ENCODE measurements at places on chromosomes 12 and 14. TPM values are rescaled to one million over a fixed set of nuclear protein-coding genes. Genes with fewer than 3 reads are reported as not detected.

GRCh38 chr14:29166507-29166906 is 399.9 kb downstream of the FOXG1 start:
- no peak for DNase-seq

- DNase-seq, result no peak
These were observed 244.2 kb upstream of the CLEC14A start for GRCh38 chr14:38500125-38500524.

DNA sequence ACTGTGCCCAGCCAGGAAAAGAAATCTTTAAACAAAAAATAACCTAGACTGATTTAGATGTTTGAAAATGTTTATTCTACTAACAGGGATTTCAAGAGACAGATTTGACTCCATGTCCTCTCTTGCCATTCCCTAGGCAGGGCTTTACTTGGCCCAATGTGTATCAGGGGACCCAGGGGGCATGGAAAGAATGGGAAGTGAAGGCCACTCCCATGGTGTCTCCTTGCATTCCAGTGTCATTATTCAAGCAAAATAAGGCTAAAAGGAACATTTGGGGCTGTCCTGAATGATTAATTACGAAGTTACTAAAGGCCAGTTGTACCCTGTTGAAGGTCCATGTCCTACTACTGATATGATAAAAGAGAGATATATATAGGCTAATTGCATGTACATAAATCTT is 151.9 kb upstream of the ATF7IP start:
- DNase-seq, result no peak

- peak; percentile 59 for DNase-seq
These were observed 28.2 kb upstream of the LRP1-AS start for GRCh38 chr12:57175428-57176138.

The CLEC4D gene
- total RNA-seq, result under 0.01 TPM

The PRB3 gene
- not detected for total RNA-seq

GRCh38 chr14:61519106-61519505 is 176.2 kb upstream of the HIF1A start:
- DNase-seq, result no peak

The RILPL2 gene
- total RNA-seq, result 0.41 TPM

- no peak for DNase-seq
These were observed 62.8 kb downstream of the HRK start for GRCh38 chr12:116818341-116818856.

DNA sequence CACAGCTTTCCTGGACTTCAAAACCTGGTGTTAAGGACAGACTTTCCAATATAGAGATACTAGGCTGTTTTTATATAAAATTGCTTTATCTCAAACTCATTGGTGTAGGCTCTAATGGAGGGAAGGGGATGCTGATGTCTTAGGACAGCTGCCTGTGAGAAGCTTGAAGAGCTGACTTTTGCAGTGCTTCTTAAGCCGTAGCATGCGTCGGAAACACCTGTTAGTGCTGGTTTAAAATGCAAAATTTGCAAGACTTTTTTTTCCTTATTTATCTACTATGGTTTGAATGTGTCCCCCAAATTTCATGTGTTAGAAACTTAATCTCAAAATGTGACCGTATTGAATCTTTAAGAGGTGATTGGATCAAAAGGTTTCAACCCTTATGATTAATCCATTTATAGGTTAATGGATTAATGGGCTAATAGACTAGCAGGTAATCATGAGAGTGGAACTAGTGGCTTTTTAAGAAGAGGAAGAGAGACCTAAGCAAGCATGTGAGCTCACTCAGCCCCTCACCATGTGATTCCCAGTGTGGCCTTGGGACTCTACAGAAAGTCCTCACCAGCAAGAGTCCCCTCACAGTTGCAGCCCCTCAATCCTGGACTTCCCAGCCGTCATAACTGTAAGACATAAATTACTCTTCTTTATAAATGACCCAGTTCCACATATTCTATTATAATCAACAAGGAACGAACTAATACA is 60.9 kb upstream of the FUT8 start:
- no peak for DNase-seq

The OR6C2 gene
- total RNA-seq, result not detected

The TAS2R43 gene
- 3.7 TPM for total RNA-seq

DNA sequence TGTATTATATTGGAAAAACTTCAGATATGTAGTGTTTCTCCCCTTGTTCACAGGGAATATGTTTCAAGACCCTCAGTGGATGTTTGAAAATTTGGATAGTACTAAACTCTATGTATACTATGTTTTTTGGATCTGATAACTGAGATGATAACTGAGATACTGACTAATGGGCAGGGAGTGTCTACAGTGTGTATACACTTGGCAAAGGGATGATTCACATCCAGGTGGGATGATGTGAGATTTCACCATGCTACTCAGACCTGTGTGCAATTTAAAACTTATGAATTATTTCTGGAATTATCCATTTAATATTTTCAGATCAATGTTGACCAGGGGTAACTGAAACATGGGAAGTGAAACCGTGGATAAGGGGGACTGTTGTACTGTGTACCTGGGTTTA is 13.8 kb downstream of the RAD51B start:
- DNase-seq, result no peak

The CFAP54 gene
- total RNA-seq, result 5.3 TPM

DNA sequence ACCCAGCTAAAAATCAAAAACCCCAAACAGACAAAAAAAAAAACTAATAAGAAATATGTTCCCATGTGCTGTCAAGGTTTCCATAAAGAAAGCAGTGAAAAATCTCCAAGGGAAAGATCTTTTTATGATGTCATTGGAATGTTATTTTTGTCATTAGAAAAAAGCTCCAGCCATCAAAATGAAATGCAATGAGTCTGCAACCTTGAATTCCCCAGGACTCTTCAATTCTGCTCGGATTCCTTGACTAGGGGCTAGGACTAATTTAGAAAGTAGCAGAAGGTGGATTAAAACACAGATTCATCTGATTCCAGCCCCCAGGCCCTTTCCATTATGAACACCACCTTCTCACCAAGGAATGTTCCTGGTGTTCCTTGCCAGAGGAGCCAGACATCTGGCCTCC is 6.0 kb upstream of the PCNX1 start:
- no peak for DNase-seq

- no peak for DNase-seq
These were observed 57.1 kb downstream of the MARK3 start for GRCh38 chr14:103442288-103442687.

DNA sequence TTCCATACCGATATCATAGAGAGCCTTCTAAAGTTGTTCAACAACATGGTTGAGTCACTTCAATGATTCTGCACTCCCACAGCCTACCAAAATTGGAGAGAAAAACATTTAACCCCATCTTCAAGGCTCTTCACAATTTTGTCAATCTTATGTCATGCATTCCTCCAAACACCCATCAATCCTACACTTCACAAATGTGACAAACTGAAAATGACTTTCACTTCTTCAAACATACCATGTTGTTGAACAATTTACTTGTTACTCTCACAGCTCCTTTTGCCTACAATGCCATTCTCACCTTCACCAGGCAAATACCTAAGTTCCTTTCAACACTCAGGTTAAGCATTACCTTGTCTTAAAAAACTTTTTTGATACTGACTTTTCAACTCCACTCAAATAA is 88.0 kb downstream of the OSBPL8 start:
- DNase-seq, result no peak

- no peak for DNase-seq
These were observed 10.3 kb upstream of the LRP1-AS start for GRCh38 chr12:57157588-57158173.

GRCh38 chr12:60021235-60021634 is 425.4 kb downstream of the SLC16A7 start:
- no peak for DNase-seq

The SPX gene
- 0.41 TPM for total RNA-seq

DNA sequence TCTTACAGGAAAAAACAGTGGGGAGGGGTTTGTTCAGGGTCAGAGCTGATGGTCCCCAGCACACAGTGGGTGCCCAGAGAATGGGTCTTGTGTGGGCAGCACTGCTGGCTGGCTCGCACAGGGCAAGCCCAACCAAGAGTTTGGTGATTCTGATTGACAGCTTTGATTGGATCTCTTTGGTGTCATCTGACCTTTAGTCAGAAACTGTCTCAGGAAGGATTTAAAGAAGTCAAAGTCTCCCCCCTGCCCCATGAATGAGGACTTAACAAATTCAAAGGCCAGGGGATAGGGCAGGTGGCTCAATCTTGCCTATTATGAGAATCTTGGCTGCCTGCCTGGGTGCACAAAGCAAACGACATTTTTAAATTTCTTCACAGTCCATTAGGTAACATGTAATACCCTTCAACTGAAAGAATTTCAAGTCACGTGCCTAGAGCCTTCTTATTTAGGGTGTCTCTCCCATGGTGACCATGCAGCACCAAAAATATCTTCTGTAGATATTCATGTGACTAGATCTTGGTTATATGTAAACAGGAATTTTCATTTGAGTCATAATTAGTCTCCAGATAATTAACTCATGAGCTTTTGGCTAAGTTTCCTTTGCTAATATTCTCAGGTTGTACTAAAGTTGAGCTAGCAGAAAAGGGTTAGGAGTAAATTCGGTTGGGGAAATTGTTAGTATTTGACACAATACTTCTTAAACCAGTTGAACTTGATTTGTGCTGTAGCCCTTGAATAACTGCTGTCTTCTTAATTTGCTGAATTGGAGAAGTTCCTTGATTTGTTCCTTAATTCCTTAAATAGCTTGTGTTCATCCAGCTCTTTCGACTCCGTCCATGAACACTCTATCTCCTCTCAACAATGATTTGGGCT is 54.5 kb upstream of the HECTD1 start:
- DNase-seq, result no peak

DNA sequence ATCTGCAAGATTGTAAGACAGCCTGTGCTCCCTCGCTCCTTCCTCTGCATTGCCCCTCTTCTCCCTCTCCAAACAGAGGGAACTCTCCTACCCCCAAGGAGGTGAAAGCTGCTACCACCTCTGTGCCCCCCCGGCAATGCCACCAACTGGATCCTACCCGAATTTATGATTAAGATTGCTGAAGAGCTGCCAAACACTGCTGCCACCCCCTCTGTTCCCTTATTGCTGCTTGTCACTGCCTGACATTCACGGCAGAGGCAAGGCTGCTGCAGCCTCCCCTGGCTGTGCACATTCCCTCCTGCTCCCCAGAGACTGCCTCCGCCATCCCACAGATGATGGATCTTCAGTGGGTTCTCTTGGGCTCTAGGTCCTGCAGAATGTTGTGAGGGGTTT is 37.4 kb downstream of the DAD1 start:
- no peak for DNase-seq

The TMTC2 gene
- 15.9 TPM for total RNA-seq

The VRTN gene
- not detected for total RNA-seq

All from frontal cortex (tissue), 4 donors.